Activated naive CD8-positive, alpha-beta T cell treated with anti-CD3 and anti-CD28 coated beads, Interleukin-2, amount 50 U/mL, for 16 hours (primary cell): ENCODE measurements at places on chromosomes 12 and 14.

DNA sequence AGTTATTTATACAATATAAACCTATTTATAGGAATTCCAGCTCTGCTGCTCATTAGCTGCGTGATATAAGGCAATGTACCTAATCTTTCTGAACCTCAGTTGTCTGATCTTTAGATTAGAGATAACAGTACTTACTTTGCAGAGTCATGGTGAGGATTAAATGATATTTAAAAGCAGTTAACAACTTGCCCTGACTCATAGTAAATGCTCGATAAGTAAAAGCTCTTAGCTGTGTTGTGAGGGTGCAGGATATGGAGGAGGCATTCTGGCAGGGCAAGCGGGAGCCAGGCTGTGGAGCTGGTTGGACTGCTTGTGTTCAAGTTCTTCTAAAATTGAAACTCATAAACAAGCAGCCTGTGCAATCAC, 140.0 kb upstream of the PRICKLE1 start:
- DNase-seq, result no peak

- no peak for DNase-seq
Observed at GRCh38 chr14:75609606-75610475, 31.4 kb downstream of the FLVCR2 start.

GRCh38 chr12:108295641-108296040, 43.5 kb downstream of the CMKLR1 start:
- no peak for DNase-seq

DNA sequence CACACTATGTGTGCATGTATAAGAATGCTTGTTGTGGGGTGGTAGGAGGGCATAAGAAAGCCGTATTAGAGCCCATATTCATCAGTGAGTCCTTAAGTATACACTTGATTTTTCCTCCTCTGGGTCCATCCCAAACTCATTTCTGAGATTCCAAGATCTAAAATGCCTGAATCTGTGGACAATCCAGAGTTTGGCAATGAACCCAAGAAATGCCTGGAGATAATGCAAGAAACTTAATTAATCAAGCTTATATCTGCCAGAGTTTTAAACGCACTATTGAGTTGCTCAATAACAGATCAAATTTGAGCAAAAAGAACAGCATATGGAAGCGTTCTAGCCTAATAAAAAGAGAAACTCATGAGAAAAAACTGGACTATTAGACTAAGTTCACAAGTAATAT, 143.4 kb upstream of the NAV3 start:
- no peak for DNase-seq

GRCh38 chr14:55381561-55381960, 30.1 kb downstream of the ATG14 start:
- DNase-seq, result no peak

DNA sequence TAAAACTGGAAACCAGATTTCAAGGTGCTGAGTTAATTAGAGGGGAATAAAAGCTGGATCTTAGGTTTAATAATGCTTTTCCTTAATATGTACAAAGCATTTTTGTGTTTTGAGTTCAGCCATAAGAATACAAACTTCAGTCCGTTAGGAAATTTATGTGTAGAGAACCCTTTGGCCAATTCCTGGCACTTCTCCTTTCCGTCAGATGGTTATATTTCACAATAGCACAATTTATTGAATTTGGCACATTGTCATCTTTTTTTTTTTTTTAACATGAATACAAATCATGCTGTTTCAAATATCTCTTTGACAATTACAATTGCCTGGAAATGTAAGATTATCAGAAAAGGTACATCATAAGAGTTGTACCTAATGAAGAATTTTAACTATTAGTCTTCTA, 56.2 kb upstream of the DDHD1 start:
- DNase-seq, result no peak

- DNase-seq, result no peak
Observed at GRCh38 chr12:104890476-104891096, 67.5 kb downstream of the SLC41A2 start.

GRCh38 chr12:72139411-72139810, 132.8 kb upstream of the TRHDE start:
- no peak for DNase-seq

GRCh38 chr12:76587428-76588178, 28.0 kb upstream of the OSBPL8 start:
- DNase-seq, result no peak

DNA sequence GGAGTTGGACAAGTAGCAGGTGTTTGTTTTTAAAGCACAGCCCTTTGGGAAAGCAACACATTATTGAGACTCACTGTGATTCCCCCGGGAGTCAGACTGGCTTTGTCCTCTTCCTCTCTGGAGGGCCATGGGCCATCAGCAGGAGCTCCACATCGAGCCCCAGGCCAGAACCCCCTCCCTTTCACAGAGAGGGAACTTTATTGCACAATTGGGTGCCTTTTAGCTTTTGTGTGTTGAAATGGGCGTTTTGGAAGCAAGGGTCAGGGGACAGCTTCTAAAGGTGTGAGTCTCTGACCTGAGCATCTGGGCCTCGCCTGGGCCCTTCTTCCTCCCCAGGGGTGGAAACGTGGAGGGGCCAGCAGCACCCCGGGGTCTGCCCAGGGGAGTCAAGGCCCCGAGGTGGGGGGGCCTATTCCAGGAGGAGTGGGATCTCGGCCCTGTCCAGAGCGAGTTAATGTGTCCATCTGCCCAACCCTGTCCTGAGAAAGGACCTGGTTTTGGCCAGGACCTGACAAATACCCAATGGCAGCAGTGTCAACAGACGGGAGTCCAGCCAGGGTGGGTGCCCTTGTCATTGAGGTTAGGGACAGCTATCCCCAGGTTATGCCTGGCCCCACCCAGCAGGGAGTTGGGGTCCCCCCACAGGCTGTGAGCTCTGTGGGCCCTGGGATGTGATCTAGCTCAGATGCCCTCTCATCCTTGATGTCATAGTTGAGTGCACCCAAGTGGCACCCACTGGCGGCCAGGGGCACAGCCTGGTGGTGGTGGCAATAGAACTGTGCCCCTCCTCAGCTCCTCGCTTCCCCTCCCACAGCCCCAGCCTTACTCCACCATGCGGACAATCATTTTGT, 37.1 kb downstream of the SLC8B1 start:
- no peak for DNase-seq

GRCh38 chr12:97642911-97643310, 180.3 kb downstream of the RMST start:
- no peak for DNase-seq

DNA sequence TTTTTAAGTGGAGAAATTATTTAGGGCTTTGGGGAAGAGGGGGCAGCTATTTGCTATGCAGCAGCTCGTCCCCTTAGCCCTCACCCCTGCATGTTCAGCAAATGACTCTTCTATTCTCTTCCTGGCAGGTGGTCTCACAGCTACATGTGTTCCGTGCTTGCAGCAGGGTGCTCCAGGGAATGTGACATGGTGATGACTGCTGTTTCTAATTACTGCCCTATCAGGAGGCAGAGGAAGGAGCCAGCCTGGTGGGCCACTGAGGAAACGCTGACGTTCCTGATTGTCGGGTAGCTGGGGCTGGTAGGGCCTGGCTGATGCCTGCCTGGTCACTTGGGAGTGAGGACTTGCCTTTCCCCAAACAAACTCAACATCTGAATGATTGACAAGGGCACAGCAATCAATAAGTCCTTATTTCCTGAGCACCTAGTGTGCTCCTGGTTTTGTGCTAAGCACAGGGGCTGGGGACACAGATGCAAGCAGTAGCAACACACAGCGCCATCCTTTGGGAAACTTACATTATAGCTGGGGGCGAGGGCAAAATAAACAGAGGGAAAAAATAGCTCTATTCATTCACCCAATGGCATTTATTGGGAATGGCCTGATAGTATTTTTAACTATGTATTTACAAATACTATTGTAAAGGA, 377.8 kb downstream of the FUT8 start:
- DNase-seq, result no peak

DNA sequence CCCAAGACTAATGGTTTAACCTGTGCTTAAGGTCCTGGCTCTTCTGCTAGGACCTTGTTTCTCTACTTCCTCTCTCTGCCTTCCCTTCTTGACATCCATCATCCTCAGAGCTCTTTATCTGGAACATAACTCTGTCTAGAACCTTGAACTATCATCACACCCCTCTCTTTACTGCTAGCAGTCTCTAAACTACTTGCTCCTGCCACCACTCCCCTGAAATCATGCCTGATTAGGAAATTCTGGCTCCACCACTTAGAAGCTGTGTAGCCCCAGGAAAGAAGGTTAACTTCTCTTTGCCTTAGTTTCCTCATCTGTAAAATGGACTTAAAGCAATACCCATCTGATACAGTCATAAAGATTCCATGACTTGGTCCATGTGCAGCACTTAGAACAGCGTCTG, 9.1 kb downstream of the SLC38A1 start:
- DNase-seq, result no peak

GRCh38 chr12:27868139-27868538, 88.1 kb upstream of the MANSC4 start:
- DNase-seq, result no peak

DNA sequence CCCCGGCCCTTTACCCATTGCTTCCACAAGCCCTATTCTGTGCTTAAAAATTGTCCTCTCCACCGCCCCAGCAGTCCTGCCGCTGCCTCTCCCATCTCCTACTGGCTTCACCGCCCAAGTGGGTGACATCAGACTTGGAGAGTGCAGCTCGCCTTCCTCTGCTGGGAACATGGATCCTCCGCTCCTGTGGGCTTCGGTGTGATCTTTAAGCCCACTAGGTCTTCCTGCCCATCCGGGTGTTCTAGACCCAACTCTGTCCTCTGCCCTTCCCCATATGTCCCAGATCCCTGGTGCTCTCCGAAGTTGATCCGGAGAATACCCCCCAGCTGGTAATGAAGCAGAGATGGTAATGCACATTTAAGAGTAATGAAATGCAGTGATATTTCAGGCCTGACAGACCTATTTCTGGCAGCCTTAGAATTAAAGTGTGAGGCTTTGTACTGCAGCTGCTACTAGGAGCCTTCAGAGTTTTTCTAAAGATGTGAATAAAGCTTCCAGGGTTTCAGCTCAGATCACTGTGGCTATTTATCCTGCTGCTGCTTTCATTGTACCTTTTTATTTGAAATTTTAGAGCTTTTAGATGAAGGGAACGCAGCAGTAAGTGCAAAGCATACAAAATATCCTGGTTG, 22.9 kb upstream of the CTDSP2 start:
- DNase-seq, result no peak

- no peak for DNase-seq
Observed at GRCh38 chr14:92561906-92562479, 48.4 kb downstream of the RIN3 start.

DNA sequence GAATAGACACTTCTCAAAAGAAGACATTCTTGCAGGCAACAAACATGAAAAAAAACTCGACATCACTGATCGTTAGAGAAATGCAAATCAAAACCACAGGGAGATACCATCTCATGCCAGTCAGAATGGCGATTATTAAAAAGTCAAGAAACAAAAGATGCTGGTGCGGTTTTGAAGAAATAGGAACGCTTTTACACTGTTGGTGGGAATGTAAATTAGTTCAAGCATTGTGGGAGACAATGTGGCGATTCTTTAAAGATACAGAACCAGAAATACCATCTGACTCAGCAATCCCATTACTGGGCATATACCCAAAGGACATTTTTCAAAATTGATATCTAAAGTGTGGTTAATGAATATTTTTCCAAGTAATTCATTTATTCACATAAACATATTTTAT, 39.6 kb upstream of the LIN7A start:
- DNase-seq, result no peak
